Kasumi-1 (cell line): ENCODE measurements at places on chromosomes 12 and 14.

- DNase-seq, result no peak
These were observed 70.8 kb downstream of the ZFC3H1 start for GRCh38 chr12:71592841-71593240.

GRCh38 chr14:25086821-25087396, 37.0 kb upstream of the STXBP6 start:
- DNase-seq, result no peak

GRCh38 chr14:33323979-33324378, 385.3 kb downstream of the NPAS3 start:
- no peak for DNase-seq

DNA sequence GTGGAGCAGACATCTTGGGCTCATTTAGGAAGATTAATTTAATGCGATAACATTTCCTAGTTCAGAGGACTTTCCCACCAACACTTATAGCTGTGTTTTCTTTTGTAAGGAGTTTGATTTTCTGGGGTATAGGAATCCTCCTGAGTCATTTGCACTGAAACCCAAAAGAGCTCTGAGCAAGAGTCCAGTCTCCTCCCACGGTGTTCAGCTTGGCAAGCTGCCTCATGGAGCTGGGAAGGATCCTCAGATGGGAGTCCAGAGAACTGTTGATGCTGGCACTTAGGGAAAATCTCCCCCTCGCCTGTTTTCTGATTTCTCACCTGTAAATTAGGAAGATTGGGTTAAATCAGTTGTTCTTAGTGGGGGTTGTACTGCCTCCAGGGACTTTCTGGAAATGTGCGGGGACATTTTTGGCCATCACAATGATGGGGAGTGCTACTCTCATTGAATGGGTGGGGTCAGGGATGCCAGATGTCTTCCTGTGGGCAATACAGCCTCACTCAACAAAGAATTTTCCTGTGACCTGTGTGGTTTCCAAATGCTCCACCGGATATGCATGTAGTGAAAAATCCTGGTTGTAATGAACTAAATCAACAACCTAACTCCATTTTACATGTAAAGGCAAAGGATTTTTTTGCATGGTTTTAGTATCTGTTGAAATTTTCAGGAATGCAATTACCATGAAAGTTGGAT, 150.6 kb downstream of the ADCK1 start:
- DNase-seq, result no peak

DNA sequence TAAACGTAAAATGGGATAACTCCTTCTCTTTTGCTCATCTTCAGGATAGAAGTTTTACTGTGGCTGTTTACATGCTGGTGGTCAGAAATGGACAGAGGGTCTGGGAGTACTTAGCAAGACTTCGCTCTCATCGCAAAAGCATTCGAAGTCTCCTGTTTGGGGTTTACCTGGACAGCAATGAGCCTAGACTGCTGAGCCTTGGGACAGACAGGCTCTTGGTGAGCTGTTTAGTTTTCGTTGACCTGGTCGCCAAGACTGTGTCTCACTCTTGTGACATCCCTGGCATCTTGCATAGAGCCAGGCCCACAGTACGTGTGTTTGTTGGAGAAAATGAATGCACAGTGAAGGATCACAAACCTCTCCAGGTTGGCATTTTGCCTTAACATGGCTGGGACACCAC, 42.1 kb downstream of the CFAP251 start:
- DNase-seq, result no peak

GRCh38 chr12:53514628-53515290, 7.5 kb upstream of the NPFF start:
- no peak for DNase-seq

DNA sequence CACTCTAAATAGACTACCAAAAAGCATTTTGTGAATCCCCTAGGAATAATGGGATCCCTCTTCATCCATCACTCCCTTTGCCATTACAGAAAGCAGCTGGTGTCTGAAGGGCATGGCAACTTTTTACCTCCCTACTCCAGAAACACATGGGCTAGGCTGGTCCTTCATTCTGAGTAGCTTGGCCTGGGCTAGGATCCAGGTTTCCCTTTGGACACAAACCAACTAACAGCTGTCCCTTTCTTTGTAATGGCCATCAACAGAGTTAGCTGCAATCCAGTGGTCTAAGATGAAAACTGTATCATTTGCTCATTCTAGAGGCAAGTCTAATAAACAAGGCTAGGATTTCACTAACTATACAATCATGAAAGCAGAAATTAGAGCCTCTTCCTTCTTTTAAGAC, 7.4 kb downstream of the GRIN2B start:
- no peak for DNase-seq

GRCh38 chr12:1429980-1430379, 164.4 kb downstream of the FBXL14 start:
- DNase-seq, result peak; percentile 1

GRCh38 chr14:89540009-89540829, 123.2 kb upstream of the FOXN3 start:
- DNase-seq, result no peak

GRCh38 chr14:64715628-64716412, 11.6 kb downstream of the PLEKHG3 start:
- DNase-seq, result no peak

DNA sequence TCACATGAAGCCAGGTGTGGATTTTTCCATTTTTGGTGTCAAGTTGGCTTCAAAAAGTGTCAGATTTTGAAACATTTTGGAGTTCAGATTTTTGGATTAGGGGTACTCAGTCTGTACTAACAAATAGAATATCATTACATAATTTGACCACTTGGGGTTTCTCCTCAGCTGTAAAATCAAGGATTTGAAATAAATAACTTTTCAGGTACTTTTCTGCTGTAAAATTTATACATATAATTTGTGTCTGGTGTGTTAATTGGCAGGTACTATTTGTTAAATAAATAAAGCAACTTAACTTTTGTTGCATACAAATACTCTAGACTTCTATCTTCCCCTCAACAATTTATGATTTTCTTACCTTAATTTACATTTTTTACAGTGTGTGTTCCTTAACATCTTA, 234.1 kb upstream of the PRICKLE1 start:
- no peak for DNase-seq

- no peak for DNase-seq
These were observed 42.2 kb downstream of the EGLN3 start for GRCh38 chr14:33908540-33909223.

DNA sequence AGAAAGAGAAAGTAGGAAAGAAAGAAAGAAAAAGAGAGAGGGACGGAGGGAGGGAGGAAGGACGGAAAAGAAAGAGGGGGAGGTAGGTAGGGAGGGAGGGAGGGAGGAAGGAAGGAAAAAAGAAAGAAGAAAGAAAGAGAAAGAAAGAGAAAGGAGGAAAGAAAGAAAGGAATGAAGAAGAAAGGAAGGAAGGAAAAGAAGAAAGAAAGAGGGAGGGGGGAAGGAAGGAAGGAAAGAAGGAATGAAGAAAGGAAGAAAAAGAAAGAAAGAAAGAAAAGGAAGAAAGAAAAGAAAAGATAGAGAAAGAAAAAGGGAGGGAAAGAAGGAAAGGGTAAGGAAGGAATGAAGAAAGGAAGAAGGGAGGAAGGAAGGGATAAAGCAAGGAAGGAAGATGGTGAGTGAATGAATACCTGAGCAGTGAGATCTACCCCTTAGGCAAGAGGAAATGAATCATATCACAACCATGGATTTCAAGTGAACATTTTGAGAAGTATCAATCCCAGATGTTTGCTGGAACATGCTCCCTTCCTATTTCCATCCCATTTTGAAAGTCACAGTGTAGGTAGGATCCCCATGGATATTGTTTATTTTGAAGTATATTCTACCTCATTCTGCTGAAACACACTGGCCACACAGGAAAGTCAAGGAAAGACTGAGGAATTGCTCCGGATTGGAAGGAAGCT, 639.4 kb upstream of the TBX3 start:
- DNase-seq, result no peak

DNA sequence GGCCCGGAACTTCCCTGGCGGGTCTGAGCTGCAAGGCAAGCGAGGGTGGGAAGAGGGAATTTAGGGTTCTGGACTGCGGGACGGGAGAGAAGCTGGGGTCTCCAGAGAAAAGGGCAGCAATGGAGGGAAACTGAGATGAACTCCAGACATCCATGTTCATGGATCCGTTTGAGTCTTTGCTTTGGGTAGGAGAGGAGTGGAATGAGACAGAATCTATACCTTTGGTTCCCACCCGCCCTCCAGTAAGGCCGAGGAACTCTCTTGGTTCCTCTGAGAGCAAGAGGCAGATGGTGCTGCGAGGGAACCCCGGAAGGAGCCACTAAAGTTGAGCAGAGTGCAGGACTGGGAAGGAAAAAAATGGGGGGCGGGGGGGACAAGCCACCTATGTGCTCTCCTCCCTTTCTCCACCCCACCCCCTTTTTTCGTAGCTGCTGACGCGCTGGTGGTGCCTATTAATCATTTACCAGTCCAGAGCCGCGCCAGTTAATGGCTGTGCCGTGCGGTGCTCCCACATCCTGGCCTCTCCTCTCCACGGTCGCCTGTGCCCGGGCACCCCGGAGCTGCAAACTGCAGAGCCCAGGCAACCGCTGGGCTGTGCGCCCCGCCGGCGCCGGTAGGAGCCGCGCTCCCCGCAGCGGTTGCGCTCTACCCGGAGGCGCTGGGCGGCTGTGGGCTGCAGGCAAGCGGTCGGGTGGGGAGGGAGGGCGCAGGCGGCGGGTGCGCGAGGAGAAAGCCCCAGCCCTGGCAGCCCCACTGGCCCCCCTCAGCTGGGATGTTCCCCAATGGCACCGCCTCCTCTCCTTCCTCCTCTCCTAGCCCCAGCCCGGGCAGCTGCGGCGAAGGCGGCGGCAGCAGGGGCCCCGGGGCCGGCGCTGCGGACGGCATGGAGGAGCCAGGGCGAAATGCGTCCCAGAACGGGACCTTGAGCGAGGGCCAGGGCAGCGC, 1.2 kb downstream of the SSTR1 start:
- no peak for DNase-seq

DNA sequence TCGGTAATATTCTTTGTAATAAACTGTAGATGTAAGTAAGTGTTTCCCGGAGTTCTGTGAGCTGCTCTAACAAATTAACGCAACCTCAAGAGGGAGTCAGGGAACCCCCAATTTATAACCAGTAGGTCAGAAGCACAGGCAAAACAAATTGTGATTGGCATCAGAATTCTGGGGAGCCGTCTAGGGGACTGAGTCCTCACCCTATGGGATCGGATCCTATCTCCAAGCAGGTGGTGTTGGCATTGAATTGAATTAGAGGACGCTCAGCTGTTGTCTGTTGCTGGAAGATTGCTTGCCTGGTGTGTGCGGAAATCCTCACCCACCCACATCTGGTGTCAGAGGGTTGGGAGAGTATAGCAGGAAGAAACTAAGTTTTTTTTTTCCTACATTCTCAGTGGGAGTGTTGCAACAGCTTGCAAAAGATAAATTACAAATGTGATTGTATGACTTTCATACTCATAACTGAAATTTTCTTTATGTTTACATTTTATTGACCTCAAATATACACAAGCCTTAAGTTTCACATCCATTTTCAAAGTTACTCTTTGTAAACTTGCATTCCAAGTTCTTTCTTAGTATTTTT, 5.5 kb downstream of the TMEM52B start:
- DNase-seq, result peak; percentile 6

GRCh38 chr14:99007795-99008194, 264.2 kb downstream of the BCL11B start:
- DNase-seq, result no peak

GRCh38 chr12:14946861-14947260, 8.5 kb upstream of the ERP27 start:
- no peak for DNase-seq

DNA sequence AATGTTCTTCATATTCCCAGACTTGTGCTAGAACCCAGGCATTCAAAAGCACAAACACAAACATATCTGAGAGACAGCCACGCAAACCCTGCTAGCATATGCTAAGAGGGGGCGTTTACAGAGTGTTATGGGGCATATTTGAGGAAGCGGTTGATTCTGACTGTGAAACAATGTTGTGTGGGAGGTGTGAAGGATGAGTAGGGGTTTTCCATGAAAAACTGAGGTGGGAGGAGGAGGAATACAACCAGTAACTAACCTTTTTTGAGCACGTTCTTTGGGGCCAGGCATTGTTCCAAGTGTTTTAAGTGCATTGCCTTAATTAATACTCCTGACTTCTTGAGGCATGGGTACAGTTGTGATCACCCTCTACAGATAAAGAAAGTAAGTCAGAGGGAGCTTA, 499.5 kb downstream of the AACS start:
- no peak for DNase-seq

- DNase-seq, result no peak
These were observed 4.6 kb upstream of the GSC start for GRCh38 chr14:94774344-94775090.

GRCh38 chr14:33484264-33484663, 466.6 kb downstream of the EGLN3 start:
- no peak for DNase-seq

GRCh38 chr14:104891664-104892530, 26.8 kb downstream of the CEP170B start:
- no peak for DNase-seq

GRCh38 chr12:47739979-47740378, 14.7 kb upstream of the ENDOU start:
- no peak for DNase-seq

GRCh38 chr14:99181804-99182520, 90.0 kb downstream of the BCL11B start:
- no peak for DNase-seq

DNA sequence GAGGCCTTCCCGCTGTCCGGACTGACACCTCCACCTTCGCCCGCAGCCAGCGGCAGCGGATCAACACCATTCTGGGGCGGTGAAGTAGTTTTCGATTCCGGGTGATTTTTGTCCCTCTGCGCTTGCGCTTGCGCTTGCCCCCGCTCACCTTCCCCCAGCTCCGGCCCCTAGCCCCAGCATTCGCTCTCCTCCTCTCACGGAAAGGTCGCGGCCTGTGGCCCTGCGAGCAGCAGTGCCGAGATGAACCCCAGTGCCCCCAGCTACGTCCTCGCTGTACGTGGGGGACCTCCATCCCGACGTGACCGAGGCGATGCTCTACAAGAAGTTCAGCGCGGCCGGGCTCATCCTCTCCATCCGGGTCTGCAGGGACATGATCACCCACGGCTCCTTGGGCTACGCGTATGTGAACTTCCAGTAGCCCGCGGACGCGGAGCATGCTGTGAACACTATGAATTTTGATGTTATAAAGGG, 22.7 kb upstream of the SRGAP1 start:
- no peak for DNase-seq

DNA sequence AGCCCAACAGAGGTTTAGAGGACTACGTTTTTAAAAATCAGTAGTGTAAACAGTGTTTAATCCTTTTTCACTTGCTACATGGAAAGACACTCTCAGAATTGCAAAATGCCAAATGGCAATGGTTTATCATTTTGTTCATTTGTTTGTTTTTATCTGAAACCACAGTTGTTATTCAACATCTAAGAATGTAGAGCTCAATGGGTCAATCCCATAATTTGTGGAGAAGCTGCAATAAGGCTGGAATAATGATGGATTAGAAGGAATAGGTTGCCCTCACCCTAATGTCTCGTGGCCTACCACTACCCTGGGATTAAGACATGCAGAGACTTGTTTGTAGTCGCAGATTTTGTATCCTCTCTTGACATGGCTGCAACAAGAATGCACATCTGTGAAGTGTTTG, 115.7 kb downstream of the LLPH start:
- DNase-seq, result no peak

DNA sequence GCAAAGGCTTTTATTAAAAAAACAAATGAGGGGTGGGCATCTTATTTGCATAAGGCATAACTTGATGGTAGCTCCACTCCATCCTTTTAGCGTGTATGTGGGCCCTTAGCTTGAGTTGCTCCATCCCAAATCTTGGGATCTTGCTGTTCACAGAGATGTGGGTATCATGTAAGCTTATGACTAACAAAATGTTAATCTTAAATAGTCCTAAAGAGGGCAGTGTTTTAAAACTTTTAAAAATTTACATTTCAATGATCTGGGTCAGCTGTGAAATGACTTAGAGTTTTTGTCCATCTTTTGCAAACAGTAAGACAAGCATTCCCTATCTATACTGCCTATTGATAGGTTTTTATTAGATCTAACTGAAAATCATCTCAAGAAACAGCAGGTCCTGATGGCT, 86.0 kb downstream of the SLCO1A2 start:
- peak; percentile 69 for DNase-seq
